ENCODE measurements at places on chromosomes 3 and 15.

- DNase-seq: no peak
Measured at GRCh38 chr15:93052090-93052879, 36.7 kb downstream of the RGMA start.

- DNase-seq: no peak
Measured at GRCh38 chr3:22262386-22262785, 511.4 kb upstream of the ZNF385D start.

GRCh38 chr3:50978991-50979667 lies 304.4 kb downstream of the DOCK3 start:
- DNase-seq: no peak

- DNase-seq: no peak
Measured at GRCh38 chr3:194265505-194265892, 85.6 kb downstream of the CPN2 start.

- DNase-seq: no peak
Measured at GRCh38 chr3:169813278-169813677, 574 bp upstream of the LRRC34 start.

DNA sequence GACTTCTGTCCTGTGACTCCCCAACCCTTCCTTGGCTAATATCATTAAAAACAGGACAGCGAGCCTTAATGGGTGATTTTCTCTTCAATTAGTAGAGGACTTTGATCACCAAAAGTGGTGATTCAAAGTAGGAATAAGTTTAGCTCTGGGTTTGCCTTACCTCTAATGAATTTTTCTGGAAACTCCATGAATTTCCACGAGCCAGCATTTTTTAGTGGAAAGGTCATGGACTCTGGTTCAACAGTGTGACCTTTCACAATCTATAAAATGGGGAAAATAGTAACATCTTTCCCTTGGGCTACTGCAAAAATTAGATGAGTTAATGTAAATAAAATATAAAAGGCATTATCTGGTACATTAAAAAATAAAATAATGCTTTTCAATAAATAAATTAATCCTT lies 417.8 kb upstream of the NR2F2 start:
- no peak for DNase-seq

DNA sequence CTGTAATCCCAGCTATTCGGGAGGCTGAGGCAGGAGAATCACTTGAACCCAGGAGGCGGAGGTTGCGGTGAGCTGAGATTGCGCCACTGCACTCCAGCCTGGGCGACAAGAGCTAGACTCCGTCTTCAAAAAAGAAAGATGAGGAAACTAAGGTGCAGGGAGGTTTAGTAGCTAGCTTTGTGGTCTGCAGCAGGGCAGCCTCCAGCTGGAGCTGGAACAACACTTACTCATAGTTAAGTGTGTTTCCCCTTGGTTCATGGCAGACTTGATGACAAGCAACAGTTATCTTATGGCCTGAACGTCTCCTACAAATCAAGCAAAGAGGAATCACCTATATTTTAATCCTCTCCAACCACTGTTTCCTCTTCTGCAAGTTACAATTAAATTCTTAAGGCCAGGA lies 12.6 kb downstream of the KAT2B start:
- no peak for DNase-seq

DNA sequence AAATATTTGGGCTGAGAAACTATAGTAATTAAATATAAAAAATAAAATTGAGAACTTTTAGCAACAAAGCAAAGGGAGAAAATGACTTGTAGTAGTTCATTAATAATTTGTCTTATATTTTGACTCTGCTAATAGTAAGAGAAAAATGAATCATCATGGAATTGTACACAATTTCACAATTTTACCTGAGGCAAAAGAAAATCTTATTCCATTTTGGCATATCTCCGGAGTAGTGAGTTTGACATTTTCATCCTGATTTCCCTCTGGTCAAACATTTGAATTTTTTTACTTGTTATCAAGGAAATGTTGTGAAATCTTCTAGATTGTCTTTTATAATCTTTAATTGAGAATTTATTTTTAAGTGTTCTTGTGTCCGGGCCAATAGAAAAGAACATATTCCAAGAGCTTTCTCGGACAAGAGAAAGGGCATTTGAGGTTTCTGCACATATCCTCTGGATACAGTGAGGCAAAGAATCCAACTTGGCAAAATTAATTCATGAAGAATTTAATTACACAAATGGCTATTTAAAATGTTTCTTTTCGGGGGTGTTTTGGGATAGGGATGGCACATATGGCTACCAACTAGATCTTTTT lies 89.3 kb upstream of the IGSF10 start:
- no peak for DNase-seq

- DNase-seq: no peak
Measured at GRCh38 chr3:165233501-165234195, 37.5 kb upstream of the SLITRK3 start.

DNA sequence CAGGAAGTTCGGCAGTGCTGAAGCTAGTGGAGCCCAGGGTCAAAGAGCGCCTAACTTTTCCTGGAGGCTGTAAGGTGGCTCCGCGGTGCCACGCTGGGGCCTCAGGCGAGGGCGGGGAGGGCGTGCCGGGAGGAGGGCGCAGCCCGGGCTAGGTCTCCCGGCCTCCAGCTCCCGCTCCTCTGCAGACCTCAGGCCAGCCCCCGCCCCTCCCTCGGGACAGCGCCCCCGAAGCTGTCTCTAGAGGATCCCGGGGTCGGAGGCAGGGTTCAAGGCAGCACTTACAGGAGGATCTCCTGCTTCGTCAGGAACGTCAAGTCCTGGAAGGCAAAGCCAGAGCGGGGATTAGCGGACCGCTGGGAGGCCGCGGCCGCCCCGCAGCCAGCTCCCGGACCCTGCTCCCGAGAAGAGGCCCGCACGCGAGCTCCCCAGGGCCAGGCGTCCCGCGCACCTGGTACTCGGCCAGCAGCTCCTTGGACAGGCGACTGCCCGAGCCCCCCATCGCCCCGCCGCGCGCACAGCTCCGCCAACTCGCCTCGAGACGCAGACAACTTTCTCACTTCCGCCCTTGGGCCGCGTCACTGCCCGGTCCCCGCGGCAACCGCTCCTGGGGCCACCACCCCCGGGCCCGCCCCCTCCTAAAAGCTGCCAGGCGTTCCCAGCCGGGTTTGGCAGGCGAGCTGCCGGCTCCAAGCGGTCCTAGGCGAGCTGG lies at the start of gene CIB1:
CIB1 (minus strand) TSS at position 555 of the 709 bp plus-strand sequence; CDS start at position 499, 56 bp downstream.
- no peak for DNase-seq

Measured in Panc1 (cell line).